ENCODE measurements at places on chromosomes 3 and 15.

- DNase-seq = no peak
Measured at GRCh38 chr15:28936481-28936881, 50.7 kb downstream of the APBA2 start.

DNA sequence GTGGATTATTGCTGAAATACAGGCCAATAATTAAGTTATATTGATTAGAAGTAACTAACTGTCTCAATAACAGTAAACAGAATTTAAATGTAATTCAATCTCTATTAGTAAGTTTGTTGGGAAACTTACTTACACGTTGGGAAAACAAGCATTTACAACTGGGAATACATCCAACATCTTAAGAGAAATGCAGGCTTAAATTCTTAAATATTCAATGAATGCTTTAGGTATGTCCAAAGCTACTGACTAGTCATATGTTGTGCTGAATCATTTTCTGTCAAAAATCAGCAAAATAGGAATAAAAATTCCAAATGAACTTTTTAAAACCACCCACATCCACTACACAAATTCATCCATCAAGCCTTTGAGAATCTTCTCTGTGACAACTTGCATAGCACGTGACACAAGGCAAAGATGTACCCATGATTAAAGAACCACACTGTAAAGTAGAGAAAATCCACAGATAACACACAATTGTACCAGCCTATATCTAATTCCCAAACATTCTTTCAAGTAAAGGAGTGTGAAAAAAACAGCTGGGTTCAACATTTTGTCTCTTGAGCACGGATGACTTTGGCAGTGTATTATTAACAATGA lies 60.0 kb downstream of the NMNAT3 start:
- no peak for DNase-seq

DNA sequence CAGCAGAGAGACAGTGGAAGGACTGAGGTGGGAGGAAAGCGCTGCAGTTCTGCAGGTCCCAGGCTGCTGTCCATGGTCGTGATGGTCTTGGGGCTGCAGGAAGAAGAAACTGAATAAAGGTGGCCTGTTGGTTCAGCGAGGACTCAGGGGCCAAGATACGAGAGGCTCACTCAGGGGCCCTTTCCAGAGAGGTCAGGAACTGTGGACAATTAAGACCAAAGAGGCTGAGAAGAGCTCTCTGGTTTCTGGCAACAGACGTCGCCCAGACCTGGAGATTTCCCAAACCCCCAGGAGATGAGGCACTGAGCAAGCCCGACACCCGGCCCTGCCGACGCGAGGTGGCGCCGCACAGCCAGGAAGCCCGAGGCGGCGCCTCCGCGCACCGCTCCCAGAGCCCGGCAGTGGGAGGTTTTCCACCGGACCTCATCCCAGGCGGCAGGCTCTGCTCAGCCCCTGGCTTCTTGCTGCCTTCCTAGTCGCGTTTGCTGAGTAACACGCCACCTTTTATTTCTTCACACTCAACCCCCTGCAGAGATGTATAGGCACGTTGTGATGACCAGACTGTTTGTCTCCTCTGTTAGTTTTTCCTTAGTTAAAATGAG lies 56.4 kb upstream of the ARRDC4 start:
- DNase-seq = peak; percentile 77

DNA sequence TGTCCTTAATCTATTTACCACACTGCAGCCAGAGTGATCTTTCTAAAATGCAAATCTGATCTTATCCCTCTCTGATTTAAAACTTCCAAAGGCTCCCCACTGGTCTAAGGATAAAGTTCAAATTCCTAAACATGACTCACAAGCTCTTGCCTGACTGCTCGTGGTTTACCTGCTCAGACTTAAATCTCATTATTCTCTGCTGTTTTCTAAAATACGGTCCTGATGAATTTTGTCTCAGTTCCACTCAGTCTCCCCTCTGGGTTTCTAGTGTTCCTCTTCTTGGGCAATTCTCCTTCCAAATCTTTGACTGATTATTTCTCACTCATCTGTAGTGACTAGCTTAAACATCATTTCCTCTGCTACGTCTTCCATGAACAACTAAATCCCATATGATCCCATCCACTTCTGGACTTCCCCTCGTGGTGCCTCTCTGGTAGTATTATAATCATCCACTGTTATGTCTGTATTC lies 108.3 kb downstream of the P3H2 start:
- peak; percentile 91 for DNase-seq

DNA sequence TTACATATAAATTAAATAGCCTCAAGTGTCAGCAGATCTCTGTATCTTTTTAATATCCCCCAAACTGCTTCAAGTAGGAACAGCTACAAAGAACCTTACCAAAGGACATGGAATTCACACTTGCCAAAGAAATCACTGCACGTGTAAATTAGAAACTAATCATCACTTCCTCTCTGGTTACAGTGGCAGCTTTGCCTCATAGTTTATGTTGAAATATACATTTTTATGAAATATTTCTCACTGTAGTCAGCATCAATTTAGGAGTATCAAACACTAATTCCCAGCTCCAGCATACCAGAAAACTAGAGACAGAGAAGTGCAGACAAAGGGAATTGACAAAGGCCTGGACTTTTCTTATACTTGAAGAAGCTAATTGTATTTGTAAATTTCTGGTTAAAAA lies 260.9 kb downstream of the TIGIT start:
- DNase-seq = no peak

DNA sequence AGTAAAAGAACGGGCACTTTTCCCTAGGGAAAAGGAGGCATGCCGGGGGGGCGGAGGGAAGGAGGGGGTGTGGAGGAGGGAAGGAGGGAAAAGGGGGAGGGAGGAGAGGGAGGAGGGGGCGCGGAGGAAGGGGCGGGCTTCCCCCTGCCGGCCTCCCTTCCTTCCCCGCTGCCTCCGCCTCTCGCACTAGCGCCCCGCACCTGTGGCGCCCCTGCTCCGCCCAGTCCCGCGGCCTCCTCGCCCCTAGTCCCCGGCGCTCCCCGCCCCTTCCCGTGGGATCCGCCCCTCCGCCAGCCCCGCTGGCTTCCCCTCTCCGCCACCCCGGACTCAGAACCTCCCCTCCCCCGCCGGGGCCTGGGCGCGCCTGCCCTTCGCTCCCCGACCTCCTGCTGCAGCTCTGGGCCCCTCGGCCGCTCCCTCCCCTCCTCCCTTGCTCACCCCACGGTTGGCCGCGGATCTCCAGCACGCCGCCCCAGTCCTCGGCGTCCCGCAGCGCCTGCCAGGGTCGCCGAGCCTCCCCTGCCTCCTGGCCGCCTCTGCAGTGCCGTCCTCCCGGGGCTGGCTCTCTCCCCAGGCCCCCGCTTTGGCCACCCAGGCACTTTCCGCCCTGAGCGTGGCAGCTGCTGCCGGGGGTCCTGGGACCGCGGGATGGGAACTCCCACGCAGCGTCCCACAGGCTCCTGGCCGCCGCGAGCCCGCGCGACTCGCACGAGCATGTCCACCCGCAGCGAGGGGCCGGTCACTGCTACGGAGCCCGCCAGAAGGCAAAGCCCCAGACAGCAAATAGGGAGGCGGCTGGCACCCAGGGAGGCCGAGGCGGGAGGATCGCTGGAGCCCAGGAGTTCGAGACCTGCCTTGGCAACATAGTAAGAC lies 147.4 kb downstream of the TJP1 start:
- peak; percentile 75 for DNase-seq

- no peak for DNase-seq
Measured at GRCh38 chr15:77484994-77485393, 64.3 kb downstream of the HMG20A start.

GRCh38 chr15:35929740-35930444 lies 383.9 kb upstream of the DPH6 start:
- DNase-seq = no peak

- no peak for DNase-seq
Measured at GRCh38 chr3:78130741-78131290, 1090.9 kb downstream of the ROBO2 start.

- DNase-seq = no peak
Measured at GRCh38 chr3:69716119-69716518, 23.1 kb upstream of the MITF start.

DNA sequence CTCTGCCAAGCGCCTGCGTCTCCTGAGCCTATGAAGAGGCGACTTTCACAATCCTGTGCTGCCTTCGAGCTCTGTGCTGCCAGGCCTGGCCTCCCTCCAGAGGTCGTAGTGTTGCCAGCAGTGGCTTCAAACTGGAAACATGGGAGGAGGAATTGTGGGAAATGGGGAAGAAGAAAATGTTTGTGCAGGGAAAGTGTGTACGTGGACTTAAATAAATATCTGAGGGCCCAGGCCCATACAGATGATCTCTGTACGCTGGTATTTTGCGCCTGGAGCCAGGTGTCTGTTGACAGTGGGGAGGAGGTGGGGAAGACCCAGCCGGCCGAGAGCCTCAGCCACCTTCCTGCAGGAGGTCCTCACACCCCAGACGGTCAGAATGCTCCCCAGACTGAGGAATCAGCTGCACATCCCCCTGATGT lies 44.6 kb downstream of the ZBTB38 start:
- no peak for DNase-seq

DNA sequence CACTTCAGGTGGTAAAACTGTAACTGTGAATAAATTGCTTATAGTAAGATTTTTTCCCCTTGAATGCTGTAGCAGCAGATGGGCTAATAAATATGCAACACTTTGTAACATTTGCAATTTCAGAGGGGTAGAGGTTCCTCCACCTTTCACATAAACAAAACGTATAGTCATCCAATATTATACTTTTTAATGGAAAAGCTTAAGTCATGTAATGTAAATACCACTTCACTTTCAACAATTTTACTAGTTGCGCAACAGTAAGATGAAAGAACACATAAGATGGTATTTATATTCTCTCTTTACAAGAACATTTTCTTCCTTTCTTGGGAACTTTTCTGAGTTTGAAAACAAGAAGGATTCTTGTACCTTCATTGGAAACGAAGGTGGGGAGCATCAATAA lies 56.6 kb upstream of the FAM3D start:
- DNase-seq = no peak

- DNase-seq = peak; percentile 66
Measured at GRCh38 chr15:87761736-87762509, 494.6 kb downstream of the NTRK3 start.

DNA sequence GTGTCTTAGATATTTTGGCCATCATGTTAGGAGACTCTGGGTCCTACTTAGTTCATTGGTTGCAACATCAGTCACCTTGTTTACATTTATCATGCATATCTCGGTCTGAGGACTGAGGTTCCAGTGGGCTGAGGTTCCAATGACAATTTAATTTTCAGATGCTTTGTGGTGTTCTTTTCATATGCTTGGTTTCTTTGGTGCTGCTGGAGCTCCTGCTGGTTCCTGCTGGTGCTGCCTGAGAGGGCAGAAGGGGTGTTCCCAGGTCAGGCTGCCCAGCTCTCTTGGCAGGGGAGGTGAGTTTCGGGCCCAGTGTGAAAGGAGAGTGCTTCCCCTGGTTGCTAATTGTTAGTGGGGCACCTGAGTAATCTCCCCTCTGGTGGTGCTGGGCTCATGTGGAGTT lies 6.9 kb upstream of the KLHL40 start:
- DNase-seq = no peak

DNA sequence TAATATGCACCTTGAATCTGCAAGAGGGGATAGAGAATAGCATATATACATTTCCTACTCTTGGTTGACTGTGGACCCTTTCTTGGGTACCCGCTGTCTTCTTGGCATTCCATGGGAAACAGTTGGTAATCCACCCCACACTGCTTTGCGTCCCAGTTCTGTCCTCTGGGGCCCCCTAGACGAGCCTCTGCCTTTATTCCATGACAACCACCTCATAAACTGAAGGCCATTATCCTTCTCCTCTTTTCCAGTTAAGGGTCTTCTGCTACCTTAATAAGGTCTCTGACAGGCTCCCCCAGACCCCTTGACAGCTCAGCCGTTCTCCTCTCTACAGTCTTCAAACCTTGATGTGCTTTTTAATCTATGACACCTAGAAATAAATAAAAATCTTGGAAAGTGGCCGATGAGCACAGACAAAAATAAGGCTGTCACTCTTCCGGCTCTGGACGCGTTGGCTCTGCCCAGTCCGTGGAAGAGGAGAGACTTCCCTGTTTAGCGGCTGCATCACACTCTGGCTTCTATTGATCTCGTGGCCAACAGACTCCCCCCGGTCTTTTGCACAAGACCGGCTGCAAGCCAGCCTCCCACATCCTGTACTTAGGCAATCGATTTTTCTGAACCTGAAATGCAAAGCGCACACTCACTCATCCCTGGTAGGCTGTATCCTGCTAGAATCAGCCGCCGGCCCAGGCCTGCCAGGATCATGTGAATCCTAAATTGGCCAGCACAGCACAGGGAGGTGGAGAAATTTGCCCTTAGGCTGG lies 251.0 kb upstream of the TLE3 start:
- DNase-seq = peak; percentile 25

DNA sequence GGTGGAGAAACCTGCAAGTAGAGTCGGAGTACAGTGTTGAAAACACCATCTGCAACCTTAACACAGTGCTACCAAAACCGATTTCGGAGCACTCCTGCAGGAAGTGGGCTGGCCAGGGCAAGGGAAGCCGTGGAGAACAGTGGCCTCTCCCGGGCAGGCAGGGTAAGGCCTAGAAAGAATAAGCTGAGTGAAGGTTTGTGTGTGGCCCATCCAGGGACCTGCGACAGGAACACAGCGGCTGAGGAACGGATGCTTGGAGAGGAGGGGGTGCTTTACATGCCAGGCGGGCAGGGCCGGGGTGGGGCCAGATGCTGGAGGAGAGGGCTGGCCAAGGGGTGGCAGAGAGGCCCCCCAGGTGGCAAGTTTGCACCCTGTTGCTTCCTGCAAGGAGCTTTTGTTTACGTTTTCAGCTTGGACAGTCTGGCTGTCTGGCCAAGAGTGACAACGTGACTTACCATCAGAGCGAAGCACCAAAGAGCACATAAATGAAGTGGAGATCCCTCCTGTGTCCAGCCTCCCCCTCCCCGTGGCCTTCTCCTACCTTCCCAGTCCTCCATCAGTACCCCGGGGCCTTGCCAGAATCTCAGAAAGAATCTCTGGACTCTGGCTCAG lies 156.5 kb downstream of the PGPEP1L start:
- peak; percentile 80 for DNase-seq

All from kidney tubule cell (primary cell).